ENCODE measurements at places on chromosomes 1 and 21. TPM values are rescaled to one million over a fixed set of nuclear protein-coding genes. Genes with fewer than 3 reads are reported as not detected.

Gene HSPA6
- total RNA-seq, result 0.45 TPM

Gene NPPA
- total RNA-seq, result not detected

Gene CFHR4
- total RNA-seq, result not detected

Gene CFHR5
- total RNA-seq, result not detected

Gene ARMH1
- total RNA-seq, result not detected

Gene FAM72B
- total RNA-seq, result 18.0 TPM

Gene SYT14
- total RNA-seq, result under 0.01 TPM

All from NCI-H460 (cell line).